HCEC 1CT (cell line): ENCODE measurements at places on chromosomes 3 and 15.

DNA sequence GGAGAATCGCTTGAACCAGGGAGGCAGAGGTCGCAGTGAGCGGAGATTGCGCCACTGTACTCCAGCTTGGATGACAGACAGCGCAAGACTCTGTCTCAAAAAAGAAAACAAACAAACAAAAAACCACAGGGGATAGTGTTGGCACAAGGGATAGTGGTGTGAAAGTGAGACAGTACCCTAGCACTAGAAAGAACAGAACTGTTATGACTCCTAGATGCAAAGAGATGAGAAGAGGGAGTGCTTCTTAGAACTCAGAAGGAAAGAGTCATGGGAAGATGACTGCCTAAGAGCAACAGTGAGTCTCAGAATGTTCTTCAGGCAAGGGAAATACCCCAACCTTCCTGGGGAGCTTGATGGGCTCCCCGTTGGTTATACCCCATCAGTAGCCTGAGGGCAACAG is 17.8 kb upstream of the ZNF770 start:
- DNase-seq: no peak

DNA sequence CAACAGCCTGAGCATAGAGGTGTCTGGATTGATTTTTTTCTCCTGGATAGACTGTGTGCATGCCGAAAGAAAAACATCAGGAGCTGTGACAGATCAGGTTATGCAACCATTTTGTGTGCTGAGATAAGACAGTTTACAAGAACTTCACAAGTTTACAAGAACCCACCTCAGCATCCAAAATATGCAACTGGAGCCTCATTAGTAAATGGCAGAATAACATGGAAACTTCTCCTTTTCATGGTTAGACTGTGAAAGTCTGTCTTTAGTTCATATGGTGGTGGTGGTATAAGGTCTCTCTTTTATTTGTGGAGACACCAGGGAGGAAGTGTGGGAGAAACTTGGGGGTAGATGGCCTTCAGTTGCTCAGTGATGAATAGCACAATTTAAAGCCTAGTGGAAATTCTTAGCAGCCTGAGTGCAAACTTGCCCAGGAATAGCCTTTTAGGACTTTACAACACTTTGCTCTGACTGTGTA is 3.7 kb upstream of the ZNF609 start:
- DNase-seq: no peak

- DNase-seq: no peak
Measured at GRCh38 chr15:28921919-28922706, 36.3 kb downstream of the APBA2 start.

DNA sequence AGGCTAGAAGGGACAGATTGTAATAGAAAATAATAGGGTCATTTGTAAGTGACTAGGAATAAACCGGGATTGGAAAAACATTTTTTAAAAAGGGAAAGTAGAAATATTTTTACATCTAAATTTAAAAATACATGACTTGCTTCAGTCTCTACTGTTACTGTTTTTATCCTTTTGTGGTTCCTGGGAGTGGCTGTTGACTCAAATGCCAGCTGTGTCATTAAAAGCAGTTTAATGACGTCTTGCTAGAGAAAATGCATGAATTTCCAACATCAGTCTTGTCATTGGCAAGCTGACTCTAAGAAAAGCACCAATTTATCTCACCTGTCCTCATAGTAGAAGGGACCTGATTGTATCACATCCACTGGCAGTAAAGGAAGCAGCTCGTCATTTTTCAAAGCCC is 16.7 kb upstream of the LCMT2 start:
- DNase-seq: no peak

GRCh38 chr15:73436613-73437012 is 6.4 kb upstream of the REC114 start:
- no peak for DNase-seq

- DNase-seq: no peak
Measured at GRCh38 chr3:68773401-68773800, 158.9 kb downstream of the TAFA4 start.

DNA sequence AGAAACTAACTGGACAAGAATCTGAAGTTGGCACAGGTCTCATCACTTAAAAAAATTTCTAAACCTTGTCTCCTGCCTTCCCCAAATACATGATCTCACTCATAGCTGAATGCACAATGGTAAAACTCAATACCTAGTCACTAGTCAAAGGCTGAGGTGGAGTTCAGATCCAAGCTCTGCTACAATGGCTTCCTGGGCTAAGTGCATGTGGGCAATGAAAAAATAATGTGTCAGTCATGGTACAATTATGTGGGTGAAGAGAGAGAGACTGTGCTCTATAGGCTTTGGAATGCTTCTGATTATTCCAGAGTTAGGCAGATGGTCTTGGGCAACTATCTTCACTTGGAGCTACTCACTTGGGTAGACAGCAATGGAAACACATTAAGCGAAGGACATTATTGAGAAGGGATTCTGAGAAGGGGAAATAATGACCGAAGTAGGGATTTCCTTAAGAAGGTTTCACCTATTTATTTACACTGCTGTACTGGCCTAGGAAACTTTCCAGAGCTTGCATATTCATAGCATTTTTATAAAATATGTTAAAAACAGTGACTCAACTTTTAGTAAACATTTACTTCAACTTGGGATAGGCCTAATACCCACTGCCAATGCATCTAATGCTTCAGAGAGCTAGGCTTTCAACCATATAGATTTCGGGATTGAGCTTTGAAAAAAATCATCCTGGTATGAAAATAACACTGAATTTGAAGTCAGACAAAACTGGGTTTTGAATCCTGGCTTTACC is 58.7 kb upstream of the PLXND1 start:
- DNase-seq: peak; percentile 75

- DNase-seq: no peak
Measured at GRCh38 chr3:129107793-129108192, 13.8 kb downstream of the RAB43 start.

GRCh38 chr3:72085036-72085435 is 300.1 kb upstream of the PROK2 start:
- DNase-seq: no peak

GRCh38 chr3:40477666-40478065 is 744 bp downstream of the ZNF619 start:
- DNase-seq: no peak

GRCh38 chr3:187769771-187770170 is 24.5 kb upstream of the BCL6 start:
- DNase-seq: no peak

DNA sequence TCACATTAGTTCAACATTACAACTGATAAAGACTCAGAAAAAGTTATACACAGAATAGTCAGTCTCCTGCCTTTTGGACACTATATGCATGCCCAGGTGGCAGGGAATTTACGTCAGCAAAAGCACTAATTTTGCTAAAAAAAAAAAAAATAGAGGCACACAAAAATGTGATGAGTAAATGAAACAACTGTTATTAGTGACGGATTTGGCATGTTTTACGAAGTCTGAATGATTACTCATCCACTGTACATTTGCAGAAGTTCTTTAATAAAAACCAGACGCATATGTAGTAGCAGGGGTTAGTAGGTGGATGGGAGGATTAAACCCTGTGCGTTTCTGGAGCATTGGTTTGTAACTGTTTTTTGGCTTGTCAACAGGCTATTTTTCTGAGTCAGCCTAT is 99.0 kb downstream of the MITF start:
- DNase-seq: peak; percentile 99

DNA sequence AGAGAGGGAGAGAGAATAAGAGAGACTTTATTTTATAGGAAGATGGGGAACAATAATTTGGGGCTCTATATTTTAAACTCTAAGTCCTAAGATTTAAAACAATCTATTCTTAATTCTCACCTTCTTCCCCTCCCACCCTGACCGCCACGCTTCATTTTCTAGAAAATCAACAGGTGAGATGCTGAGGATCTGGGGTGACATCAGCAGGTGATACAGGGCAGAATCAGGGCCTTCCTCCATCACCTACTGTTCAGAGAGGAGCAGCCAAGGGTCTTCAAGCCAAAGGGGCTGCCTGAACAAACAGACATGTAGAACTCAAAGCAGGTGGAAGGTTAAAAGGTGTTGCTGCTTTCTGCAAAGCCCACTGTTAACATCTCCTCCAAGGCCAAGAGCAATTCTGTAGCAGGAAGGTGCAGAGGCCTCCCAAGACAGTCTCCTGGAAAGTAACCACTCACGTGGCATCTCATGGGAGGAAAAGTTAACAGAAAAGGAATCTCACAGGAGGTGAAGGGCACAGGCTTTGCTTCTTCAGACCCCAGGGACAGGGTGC is 183.6 kb upstream of the TLE3 start:
- DNase-seq: no peak

DNA sequence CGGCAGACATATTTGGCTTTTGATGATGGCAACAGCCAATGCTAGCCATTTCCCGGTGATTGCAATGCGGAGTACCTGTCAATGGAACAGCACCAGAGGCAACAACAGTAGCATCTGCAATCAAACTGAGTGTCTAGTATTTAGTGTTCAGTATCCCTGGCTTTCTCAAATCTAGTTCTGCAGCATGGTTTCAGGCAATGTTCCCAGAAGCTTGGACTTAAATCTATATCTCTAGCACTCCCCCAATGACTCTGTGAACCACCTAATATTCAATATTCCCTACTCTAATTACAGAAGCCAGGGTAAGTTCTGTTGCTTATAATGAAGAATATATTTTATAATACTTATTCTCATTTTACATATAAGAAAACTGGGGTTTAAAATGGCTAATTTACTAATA is 48.2 kb downstream of the TBL1XR1 start:
- no peak for DNase-seq

GRCh38 chr15:79453446-79453845 is 21.3 kb downstream of the MINAR1 start:
- no peak for DNase-seq

- no peak for DNase-seq
Measured at GRCh38 chr15:99421172-99421656, 144.6 kb upstream of the MEF2A start.

DNA sequence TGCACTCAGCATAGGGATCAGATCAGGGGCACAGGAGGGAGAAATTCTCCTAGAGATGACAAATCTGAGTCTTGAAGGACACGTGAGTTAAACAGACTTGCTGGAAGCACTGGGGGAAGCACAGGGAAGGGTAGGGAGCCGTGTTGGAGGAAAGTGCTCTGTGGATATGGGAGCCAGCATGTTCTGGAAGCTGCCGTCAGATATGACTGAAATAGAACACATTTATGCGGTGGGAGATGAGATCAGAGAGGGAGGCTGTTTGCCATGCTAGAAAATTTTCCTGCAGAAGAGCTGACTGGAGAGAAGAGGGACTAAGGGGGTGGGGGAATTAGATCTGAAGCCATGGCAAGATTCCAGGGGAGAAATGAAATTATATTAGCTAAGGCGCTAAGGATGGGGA is 1.8 kb downstream of the TAMM41 start:
- no peak for DNase-seq

DNA sequence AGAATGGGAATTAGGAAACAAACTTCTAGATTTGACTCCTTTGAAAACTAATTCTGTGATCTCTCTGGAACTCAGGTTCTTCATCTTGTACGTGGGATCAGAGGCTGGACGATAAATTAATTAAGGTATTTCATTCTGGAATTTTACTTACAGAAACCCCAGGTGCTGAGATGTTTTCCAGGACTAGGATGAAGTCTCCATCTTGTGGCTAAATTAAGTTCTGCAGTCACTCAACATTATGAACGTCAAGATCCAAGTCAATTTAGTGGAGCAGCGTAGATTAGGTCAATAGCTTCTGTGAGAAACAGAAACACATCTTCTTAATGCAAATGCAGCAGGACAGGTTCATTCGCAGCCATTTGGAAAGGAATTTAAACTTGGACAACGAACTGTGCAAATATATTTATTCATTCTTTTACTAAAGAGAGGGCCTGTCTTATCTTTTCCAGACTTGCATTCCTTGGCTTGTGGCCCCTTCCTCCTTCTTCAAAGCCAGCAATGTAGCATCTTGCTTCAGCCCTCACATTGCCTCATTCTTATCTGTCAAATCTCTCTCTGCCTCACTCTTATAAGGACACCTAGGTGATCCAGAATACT is 26.7 kb upstream of the TMC3 start:
- DNase-seq: peak; percentile 32

GRCh38 chr3:13144163-13145023 is 71.2 kb upstream of the IQSEC1 start:
- DNase-seq: no peak

DNA sequence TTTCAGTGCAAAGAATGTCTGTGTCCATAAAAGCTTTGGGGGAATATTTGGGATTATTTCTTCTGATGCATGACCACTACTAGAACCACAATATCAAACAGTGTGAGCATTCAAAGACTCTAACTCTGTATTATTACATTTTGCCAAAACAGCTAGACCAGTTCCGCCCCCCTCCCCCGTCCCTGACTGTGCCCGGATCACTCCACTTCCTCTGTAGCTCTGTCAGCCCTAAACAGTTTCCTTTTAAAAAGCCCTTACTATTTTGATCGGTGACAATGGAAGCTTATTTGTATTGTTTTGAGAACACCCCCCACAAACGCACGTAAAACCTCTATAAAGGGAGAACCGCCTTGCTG is 36.6 kb upstream of the EPHB3 start:
- no peak for DNase-seq

- DNase-seq: no peak
Measured at GRCh38 chr3:101725194-101725889, 928 bp downstream of the CEP97 start.

DNA sequence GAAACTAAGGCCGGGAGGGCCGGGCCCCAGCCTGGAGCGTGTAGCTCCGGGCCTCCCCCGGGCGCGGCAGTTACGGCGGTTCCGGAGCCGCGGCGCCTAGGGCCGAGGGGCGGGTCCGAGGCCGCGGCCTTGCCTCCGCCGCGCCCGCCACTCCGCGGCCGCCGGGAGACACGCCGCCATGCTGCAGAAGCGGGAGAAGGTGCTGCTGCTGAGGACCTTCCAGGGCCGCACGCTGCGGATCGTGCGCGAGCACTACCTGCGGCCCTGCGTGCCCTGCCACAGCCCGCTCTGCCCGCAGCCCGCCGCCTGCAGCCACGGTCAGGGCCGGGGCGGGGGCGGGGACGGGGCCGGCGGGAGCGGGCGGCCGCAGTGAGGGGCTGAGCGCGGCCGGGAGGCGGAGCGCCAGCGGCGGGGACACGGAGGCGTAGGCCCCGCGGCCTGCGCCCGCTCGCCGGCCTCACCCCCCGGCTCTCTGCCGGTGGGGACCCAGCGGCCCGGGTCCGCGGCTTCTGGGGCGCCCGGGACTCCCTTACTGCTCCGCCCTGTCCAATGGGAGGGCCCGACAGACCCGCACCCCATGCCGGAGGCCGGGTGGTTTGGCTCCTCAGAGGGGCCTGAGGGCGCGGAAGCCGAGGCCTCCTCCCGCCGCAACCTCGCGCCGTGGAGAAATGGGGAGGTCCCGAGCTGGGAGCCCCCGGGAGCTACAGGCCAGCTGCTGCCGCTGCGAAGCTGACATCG is at the start of gene DIS3L:
TSS of gene DIS3L (plus strand) at position 150 of the 738 bp plus-strand sequence. CDS start at position 179, 29 bp downstream.
- peak; percentile 57 for DNase-seq

DNA sequence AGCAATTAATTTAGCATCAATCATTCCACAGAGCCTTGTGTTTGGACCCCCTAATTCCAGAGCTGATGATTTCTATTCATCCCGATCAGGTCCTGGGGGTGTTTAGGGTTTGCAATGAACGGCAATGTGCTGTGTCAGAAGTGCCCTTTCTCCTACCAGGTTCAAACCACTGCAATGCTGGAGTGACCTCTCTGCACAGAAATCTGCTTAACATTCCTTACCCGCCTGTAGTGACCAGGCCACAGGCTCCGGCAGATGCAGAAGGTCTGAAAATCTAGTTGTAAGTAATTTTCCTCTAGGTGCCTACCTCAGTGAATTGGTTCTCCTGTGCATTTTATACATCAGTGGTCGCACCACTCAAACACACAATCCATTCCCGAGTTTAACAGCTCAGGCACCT is 725.3 kb upstream of the CFAP20DC start:
- peak; percentile 55 for DNase-seq
